ENCODE measurements at places on chromosomes 6 and 20.

DNA sequence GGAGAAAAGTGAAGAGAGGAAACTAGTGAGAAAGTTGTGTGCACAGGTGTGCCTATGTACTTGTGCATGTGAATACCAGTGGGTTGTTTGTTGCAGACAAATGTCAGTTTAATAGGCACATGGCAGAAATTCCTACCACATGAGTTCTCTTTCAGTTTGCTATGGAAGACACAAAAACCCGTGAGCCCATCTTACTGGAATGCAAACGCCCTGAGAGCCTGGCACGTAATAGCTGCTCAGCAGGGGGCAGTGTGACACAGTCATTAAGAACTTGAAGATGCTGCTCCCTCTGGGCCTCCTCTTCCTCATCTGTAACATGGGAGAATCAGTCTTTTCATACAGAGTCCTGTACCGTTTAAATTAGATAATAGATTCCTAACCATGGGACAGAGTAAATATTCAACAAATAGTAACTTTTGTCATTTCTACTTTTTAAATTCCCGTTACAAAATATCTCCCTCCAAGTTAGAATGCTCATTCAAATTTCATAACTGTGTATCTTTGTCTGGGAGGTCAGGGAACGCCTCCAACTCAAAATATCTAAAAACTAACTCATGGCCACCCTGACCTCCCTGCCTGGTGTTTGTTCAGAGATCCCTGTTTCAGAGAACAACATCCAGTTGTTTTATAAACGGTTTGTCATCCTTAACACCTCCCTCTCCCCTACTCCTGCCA, 802.9 kb downstream of the MAFB start:
- peak; percentile 77 for DNase-seq

DNA sequence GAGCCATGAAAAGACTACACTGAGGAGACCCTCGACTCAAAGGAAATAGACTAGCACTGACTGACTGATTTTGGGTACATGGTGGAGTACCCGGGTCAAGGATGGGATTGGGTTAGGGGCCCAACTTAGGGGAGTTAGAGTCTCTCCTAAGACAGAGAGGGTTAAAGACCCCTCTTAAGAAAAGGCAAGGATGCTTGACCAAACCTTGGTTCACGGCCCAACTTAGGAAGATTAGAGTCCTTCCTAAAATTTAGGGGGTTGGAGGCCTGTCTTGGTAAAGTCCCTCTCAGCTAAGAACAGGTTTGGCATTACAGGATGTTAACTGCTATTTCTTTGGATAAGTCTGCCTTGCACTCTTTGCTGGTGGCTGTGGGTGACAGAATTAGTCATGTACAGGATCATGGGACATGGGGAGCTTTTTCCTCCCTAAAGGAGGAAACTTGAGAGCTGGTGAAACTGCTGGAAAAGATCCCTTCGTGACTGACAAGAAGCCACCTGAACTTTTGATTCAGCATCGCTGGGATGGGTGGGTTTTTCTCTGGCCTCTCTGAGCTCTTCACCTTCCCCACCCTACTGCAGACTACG, 12.3 kb upstream of the SLC22A16 start:
- DNase-seq = no peak

GRCh38 chr6:3377536-3378397, 79.1 kb downstream of the SLC22A23 start:
- no peak for DNase-seq

- DNase-seq = no peak
Observed at GRCh38 chr6:167113935-167114910, 8.7 kb upstream of the CCR6 start.

GRCh38 chr6:80940976-80941375, 811.5 kb downstream of the TENT5A start:
- DNase-seq = no peak

DNA sequence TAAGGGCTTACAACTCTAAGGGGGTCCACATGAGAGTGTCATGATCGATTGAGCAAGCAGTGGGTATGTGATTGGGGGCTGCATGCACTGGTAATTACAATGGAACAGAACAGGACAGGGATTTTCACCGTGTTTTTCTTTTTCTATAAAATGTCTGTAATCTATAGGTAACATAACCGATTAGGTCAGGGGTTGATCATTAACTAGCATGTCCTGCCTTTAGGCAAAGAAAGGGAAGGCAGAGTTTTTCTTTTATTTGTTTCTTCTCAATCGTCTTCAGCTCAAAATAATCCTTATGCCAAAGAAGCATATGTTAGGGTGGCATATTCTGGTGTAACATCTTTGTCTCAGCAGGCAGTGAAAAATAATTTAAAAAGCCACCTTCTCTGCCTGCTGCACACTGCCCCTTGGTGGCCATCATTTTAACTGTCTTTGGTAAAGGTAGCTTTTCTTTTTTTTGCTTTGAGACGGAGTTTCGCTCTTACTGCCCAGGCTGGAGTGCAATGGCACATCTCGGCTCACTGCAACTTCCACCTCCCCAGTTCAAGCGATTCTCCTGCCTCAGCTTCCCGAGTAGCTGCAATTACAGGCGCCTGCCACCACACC, 9.7 kb upstream of the CEP43 start:
- DNase-seq = peak; percentile 58

DNA sequence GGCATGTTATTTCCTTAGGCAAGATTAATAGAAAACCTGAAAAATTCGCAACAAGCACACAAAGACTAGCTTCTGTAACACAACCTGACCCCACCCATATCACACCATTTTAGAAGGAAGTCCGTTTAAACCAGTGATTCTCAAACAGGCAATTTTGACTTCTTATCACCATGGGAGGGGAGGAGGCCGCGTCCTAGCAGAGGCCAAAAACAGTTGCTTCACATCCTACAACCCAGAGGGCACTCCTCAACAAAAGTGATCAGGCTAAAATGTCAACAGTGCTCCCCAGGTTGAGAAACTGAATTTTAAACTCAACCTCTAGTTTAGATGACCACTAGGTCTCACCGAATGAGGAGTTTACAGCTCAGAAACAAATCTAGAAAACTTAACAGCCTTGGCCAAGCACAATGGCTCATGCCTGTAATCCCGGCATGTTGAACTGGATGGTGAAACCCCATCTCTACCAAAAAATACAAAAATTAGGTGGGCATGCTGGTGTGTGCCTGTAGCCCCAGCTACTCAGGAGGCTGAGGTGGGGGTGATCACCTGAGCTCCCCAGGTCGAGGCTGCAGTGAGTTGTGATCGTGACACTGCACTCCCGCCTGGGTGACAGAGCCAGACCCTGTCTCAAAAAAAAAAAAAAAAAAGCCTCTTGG, 3.4 kb downstream of the SNX5 start:
- peak; percentile 35 for DNase-seq

- no peak for DNase-seq
Observed at GRCh38 chr20:62852841-62853240, 8.8 kb downstream of the TCFL5 start.

DNA sequence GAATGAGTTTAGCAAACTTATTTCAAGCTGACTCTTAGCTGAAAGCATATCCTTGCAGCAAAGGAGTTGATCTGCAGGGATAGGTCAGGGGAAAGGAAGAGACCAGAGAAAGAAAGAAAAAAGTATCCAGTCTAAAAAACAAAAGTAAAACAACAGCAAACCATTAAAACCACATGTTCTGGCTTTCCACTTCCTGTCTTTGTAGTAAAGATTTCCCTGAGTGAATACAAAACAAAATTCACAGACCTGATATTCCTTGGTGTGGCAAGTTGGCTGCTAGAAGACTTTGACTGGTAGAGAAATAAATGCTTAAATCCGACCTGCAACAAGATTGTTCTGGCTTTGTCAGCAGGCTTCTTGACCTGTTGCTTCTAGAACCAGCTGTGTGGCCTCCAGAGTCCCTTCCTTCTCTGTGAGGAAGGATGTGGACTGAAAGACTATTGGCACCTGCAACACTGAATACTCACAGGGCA, 23.4 kb upstream of the MCM3 start:
- DNase-seq = no peak

DNA sequence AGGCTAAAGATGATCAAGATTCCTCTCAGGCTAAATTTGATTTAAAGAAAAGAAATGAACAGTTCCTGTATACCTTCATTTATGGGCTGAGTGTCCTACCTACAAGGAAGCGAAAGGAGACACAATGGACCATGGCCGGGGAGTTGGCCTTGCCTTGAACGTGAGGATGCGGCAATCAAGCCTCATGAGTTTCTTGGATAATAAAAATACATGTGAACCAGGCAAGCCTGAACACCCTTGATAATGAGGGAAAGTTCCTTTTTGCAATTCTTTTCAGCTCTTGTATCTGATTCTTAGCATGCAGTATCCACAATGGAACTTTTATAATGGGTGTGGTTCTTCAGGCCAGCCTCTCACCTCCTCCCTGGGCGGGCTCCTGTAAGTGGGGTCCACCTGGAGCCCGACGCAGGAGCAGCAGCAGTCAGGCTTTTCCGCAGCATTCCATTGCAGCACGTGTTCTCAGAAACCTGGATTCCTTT, 83.8 kb downstream of the RNASET2 start:
- peak; percentile 20 for DNase-seq

DNA sequence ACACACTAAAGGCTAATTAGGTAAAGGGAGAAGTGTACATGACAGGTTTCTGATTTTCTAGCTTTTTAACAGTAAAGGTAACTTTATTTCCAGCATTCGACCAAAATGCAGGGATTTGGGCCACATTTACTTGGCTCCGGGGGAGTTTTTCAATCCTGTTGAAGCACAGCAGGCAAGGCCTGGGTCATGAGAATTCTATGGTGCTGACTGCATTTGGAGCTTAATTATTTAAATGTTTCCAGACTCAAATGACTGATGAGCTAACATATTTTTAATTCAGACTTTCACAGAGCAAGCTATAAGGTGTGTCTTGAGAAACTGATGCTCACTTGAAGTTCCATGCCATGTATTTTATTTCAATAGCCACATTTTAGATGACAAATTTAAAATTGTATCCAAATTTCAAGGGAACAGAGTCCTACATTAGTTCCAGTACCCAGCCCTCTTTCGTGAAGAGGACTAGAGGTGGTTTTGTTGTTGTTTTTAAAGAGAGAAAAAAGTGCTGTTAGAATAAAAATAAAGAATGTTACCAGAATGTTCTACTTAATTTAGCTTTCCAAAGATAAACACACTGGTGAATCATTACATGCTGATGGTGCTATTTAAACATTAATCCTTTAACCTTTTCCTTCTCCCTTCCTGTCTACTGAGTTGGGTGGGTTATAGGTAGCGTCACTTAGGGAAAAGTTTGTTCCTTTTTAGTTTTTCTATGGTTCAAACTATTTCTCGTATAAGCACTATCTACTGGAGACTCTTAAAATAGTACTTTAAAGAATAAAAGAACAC, 82.3 kb upstream of the PHACTR2 start:
- no peak for DNase-seq

DNA sequence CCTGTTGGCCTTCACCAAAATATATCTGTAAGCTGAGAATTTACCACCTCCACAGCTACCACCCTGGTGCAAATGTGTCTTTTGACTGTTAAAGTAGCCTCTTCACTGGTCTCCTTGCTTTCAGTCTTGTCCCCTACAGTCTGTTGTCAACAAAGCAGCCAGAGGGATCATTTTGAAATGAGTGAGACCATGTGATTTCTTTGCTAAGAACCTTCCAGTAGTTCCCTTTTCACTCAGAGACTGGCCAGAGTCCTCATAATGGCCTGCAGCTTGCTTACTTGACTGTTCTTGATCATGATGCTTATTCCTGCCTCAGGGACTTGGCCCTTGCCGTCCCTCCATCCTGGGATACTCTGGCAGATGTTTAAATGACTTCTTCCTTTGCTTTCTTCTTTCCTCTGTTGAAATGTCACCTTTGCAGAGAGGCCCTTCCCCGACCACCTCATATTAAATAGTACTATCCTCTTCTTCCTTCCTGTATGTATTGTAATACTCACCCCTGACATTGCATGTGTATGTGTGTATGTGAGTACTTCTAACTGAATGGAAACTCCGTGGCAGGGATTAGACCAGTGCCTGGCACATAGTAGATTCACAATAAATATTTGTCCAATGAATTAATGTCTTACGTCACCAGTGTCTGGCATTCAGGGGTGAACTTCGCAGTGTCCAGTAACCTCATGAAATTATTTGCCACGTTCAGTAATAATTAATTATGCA, 5.0 kb downstream of the MANBAL start:
- DNase-seq = no peak

DNA sequence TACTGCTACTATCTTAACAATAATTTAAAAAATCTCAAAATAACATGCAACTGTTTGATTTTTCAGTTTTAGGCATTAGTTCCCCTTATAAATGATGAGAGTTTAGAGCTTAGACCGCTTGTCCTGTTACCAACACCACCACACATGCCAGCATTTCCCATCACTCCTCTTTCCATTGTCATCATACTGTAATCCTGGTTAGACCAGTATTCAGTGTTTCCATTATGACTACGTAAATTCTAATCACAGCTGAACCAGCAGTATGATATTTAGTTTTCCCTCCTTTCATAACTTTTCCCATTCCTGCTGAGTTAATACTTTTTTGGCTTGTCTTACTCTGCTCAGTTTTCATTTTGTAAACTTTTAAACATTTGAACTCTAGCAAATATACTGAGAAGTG, 12.2 kb upstream of the TBC1D20 start:
- DNase-seq = no peak

GRCh38 chr20:24694157-24694726, 224.8 kb downstream of the SYNDIG1 start:
- no peak for DNase-seq

- no peak for DNase-seq
Observed at GRCh38 chr20:6698723-6699122, 68.8 kb upstream of the BMP2 start.

- peak; percentile 27 for DNase-seq
Observed at GRCh38 chr20:10131732-10132345, 86.8 kb upstream of the SNAP25 start.

- no peak for DNase-seq
Observed at GRCh38 chr6:62035952-62036351, 250.1 kb downstream of the KHDRBS2 start.

- DNase-seq = no peak
Observed at GRCh38 chr6:40486576-40486975, 100.6 kb downstream of the LRFN2 start.

DNA sequence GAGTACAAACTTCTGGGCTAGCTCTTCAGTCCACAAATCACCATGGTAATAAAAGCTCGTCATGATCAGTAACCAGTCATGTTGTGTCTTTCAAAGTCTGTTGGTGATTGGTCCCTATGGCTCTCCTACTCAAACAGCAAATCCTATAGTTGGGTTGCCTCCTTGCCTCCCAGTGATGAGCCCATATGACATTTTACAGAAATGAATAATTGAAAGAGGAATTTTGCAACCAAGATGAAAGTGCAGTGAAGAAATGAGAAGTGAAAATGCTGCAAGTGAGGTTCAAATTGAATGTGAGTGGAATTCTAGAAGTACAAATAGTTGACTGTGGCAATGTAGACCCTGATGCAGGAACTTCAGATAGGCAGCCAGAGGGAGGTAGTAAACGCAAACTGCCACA, 5.1 kb upstream of the SIRPD start:
- DNase-seq = no peak
